ENCODE measurements at places on chromosomes 4 and X.

GRCh38 chr4:176902710-176903323 is 110.1 kb upstream of the VEGFC start:
- no peak for DNase-seq

- DNase-seq = no peak
Measured at GRCh38 chr4:103097112-103097511, 2.5 kb downstream of the BDH2 start.

- no peak for DNase-seq
Measured at GRCh38 chr4:125111323-125111722, 203.4 kb upstream of the FAT4 start.

- DNase-seq = no peak
Measured at GRCh38 chrX:44267116-44267515, 76.4 kb downstream of the EFHC2 start.

DNA sequence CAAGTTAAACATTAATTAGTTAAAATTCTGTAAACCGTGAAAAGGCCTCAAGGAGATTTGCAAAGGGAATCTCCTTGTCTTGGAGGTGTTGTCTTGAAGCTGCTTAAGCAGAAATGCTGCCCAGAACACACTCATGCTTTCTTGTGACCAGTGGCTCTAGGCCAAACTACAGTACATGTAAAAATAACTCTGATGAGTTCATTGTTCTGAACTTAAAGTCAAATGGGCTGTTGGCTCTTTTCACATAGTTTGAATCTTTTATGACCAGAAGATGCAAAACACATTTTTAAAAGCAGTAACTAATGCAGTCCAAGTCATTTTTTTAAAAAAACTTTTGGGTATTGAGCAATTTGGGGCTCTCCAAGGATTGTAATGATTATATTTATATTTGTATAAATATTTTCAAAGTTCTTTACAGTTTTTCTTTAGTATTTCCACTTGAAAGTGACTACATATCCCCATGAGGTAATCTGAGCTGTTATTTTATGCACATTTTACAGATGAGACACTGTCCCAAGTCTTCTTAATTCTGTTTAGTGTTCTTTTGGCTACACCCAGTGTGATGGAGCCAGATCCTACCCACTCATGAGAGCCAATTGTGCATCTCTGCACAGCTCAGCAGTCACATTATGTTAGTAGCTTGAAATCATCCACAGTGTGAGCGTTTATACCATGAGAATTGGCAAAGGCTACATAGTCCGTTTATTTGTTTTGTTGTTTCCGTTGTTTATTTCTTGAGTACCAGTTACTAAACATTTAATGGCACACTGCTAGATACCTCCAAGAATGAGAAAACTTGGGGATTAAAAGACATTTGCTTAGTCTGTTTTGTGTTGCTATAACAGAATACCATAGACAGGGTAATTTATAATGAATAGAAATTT is 112.8 kb upstream of the ATXN3L start:
- DNase-seq = no peak

DNA sequence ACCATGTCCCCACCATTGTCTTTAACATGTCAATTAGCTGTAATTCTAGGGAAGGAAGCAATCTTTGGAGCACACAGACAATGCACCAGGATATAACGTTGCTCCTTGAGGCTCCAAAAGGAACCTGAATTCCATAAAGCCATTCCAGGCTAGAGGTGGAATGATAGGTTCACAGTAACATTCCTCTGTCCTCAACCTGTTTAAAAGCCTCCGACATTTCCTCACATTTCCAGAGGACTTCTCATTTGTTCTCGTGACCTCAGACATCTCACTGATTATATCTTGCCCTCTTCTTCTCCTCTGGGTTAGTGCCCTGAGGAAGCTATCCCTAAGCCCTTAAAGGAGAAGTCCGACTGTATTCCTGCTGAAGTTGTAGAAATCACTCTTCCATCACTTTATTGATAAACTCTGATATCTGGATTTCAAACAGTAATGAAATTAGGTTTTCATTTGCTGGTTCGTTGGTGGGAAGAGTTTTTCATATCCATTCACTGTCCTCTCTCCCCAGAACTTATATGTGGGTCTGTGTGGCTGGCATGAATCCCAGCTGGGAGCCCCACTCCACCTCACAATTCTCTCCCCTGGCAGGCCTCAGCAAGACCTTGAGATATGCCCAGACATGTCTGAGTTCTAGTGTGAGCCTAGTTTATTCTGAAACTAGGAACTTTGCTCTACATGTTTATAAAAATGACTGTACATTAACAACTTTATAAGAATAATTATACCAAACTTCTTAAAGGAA is 44.2 kb upstream of the PRSS12 start:
- no peak for DNase-seq

DNA sequence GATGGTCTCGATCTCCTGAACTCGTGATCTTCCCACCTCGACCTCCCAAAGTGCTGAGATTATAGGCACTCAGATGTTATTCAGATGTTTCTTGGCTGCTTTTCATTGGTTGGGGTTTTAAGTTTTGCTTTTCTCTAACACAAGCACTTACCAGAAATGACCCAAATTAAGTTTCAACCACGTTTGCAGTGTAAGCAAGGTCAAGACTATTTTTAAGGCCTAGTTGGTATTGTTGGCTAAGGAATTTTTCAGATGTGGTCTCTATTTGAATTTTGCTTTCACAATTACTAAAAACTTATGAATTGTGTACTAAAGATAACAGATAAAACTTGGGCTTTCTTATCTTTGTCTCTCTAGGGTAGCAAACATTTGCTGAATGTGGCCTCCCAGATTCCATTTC is 1756.9 kb upstream of the TENM3 start:
- DNase-seq = no peak

- no peak for DNase-seq
Measured at GRCh38 chr4:107619731-107620130, 100.3 kb downstream of the PAPSS1 start.

DNA sequence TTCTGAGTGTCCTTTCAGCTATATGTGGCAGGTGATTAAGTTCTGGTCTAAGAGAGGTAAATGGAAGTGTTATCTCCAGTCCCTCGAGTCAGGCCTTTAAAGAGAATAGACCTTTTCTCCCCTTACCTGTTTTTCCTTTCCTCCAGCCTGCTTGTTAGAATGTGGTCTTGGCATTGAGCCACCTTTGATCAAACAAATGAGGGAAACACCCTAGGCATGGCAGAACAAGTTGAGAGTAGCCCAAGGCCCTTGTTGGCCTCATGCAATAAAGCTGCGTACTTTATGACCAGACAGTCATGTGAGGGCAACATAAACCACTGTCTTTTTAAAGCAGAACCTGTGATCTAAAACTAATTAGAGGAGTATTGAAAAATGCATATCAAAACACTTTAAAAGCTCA is 13.2 kb upstream of the IL13RA2 start:
- DNase-seq = peak; percentile 9
